ENCODE measurements at places on chromosomes 2 and 18.

DNA sequence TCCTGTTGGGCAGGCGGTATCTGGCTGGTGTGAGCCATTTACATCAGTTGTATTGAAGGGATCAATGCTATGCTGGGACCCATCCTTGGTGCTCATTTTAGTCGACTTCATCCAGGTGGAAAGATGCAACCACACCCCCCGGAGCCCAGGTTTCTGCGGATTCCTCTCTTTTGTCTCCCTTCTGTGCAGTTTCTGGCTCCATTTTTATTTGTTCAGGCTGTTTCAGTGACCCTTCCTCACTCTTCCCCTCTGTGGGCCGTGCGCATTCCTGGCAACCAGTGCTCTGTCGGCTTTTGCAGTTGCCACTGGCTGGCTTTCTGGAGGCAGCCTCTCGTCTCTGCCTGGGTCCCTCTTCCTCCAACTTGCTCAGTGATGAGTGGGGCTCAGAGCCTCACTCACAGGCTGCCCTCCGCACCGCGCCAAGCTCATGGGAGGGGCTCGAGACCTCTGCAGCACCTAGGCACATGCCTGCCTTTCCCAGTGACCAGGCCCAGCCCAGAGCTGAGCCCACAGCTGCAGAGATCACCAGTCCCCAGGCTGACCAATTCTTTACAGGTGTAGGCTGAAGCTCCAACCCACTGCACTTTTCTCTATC lies 12.1 kb downstream of the SH3RF3 start:
- DNase-seq, result no peak

GRCh38 chr2:224885836-224886547 lies 156.3 kb downstream of the DOCK10 start:
- DNase-seq, result peak; percentile 33

- no peak for DNase-seq
These were observed 386.0 kb upstream of the GYPC start for GRCh38 chr2:126269911-126270310.

GRCh38 chr2:105397025-105397722 lies 1.7 kb downstream of the FHL2 start:
- no peak for DNase-seq

DNA sequence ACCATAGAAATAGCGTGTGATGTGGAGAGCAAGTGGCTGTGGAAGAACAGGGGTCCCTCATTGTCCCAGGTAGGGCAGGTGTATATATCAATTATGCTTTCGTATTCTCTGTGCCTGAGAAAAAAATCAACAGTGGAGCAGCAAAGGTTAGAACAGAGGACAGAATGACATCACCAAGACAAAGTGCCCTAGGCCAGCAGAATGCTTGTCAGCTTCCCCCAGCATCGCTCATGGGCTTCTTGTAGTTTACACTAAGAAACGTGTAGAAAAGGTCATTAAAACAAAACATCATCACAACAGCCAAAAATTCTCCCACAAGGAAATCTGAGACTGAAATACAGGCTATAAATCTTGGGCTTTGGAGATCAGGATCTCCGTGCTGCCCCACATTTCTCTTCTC lies 288.0 kb downstream of the TDRD15 start:
- DNase-seq, result no peak

DNA sequence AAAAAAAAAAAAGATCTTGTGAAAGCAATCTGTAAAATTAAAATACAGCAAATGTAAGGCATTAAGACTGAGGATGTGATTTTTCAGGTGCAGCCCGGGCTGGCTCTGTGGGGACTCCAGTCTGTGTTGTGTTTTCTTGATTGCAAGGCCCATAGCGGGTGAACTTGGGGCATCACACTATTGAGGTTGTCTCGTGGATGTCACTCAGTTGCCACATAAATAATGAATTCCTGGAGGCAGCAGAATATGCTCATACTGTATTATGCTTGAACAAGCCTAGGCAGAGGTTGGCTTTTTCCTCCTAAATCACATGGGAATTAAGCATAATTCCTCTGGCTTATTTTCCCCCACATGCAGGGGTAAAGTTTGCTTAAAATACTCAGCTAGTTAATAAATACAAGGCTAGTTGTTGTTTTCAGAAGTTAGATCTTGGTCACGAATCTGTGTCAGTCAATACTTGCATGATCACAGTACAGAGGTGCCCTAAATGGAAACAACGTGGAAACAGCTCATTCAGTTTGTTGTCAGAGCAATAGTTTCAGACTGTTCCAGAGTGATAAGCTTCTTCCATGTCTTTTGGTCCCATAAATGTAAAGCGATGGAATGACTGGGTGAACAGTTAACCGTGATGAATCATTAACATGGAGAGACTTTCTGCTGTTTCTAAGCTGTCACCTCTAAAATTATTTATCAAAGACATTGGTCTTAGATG lies 16.4 kb downstream of the GEMIN6 start:
- no peak for DNase-seq

DNA sequence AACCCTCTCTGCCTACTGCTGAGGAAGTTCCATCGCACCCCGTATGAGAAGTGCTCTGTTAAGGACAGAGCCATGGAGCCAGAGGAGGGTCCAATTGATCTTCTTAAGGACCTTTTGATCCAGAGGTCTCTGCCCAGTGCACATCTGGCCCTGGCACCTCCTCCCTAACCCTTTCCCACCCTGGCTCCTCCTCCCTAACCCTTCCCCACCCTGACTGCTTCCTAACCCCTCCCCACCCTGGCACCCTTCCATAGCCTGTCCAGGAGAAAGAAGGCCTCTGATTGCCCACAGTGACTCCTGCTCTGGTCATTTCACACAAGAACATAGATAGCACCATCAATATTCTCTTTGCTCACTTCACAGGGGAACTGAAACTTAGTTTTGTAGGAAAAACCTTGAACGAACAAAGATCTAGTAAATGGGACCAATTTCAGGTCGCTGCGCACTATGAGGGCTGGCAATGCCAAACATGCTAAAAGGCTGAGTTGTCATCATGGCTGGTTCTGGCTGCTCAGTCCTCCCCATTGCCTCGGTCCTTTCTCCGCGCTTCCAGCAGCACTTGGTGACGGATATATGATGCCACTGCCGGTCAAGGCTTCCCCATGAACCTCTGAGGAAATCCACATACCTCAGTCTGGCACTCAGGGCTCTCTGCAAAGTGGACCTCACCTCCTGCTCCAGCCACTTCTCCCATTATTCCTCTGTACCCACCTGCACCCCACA lies 49.2 kb downstream of the PKDCC start:
- DNase-seq, result no peak

DNA sequence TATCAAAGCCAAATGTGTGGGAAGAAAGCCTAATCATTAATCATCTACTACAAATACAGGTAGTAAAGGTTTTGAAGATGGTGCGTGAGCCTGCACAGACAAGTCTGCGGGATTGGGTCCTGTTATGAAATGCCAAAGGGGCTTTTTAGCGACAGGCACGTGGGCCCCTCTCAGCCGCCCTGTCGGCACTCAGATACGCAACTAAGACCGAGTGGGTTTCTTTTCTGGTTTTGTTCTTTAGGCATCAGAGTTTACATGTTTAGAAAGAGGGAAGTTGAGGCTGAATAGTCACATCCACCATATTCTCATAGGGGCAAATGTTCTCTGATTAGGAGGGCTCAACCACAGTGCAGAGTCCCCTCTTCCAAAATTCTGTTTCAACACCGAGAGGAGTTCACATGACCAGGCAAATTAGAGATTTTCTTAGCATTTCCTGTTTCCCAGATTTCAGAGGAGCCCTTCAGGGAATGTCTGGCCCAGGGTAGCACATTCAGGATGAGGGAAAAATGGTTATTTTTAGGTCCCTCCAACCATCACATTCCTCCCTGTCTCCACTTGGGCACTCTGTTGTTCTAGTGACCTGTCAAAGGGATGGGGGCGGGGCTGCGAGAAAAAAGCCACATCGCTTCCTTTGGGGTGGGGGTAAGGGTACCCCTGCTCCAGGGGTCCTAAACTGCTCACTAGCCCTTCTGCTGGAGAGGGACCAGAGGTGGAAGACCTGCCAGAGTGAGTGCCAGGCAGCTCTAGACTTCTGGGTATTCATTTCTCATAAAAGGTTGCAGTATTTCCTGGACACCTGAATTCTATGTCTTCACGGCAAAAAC lies 159.2 kb downstream of the BCL2 start:
- no peak for DNase-seq

DNA sequence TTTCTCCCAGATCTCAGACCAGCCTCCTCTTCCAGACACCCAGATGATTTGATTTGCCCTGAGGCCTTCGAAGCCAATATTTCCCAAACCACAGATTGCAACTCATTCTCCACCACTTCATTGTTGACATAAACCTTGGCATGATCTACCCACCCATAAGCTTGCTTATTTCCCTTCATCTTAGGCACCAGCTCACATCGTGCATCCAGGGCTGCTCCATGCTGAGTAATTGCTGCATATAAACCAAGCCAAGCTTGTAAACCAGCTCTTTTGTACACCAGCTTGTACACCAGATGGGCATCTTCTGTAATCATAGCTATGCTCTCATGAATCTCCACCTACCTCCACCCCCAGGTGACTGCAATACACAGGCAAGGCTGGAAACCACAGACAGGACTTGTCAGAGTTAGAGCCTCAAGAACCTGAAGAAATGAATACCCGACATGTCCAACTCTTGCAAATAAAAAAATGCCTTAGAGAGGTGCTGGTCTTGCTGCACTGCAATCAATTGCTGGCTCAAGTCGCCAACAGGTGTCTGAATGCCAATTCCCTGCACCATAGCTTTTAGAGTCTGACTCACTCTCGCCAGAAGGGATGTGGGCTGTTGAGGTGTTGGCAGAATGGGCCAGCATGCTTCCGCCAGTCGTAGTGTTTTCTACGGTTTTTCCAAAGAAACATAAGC lies 31.5 kb downstream of the TRABD2A start:
- DNase-seq, result peak; percentile 31
